ENCODE measurements at places on chromosomes 5 and 9. TPM values are rescaled to one million over a fixed set of nuclear protein-coding genes. Genes with fewer than 3 reads are reported as not detected.

DNA sequence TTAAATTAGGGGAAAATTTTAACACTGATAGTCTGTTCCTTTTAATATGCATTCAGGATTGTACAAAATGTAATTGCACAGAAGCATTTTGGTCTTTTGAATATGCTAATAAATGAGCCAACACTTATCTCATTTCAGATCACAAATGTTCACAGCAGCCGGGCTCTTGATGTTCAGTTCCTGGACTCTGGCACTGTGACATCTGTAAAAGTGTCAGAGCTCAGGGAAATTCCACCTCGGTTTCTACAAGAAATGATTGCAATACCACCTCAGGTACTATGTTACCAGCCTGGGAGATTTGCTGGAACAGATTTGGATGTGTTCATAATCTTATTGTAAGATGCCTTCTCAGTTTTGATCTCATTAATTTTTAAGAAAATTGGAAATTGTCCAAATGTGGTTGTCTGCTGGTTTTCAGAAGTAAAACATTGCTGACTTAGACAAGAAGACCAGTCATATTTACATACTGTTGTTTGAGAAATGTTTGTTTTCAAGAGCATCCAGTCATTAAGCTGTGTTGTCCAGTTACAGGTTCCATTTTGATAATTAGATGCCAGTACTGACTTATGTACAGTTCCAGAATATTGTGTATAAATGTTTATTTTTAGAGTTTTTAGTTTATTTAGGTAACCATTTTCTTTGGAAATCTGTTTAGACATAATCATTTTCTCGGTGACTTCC, 23.0 kb upstream of the TMOD1 start:
- peak; percentile 38 for DNase-seq

DNA sequence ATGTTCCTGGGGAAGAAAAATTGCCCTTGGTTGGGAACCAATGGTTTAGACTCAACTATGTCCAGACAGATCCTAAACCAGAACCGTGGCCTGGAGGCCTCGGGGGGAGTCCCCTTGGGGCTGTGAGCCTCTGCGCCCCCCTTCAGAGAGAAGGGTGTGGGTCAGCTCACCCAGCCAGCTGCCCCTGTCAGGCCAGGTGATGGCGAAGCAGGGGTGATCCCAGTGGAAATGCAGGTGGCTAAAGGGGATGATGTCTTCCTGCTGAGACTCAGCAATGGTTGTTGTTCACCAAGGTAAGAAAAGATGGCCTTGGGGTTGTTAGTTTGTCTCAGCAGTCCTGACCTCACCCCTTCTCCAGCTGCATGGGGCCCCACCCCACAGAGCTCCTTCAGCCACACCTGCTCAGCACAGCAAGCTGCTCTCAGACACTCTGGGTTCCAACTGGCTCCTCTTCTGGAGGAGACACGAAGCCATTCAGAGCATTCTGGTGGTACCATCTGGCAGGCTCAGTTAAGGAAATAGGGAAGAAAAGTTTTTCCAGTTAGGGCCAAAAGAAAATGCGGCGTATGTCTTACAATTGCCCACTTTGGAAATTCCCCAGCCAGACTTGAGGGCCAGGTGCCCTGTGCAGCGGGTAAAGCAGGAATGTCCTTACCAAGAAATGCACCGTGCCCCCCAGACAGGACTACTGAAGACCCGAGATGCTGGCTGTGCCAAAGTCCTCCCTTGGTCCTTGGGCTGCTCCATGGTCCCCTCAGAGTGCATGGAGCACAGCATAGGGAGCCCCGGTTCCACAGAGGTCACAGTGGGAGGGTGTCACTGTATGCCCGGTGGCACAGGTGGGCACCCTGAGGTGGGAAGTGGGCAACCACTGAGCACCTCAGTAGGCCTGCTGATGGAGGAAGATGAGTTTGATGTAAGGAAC, 90.2 kb downstream of the NSUN2 start:
- DNase-seq, result no peak

DNA sequence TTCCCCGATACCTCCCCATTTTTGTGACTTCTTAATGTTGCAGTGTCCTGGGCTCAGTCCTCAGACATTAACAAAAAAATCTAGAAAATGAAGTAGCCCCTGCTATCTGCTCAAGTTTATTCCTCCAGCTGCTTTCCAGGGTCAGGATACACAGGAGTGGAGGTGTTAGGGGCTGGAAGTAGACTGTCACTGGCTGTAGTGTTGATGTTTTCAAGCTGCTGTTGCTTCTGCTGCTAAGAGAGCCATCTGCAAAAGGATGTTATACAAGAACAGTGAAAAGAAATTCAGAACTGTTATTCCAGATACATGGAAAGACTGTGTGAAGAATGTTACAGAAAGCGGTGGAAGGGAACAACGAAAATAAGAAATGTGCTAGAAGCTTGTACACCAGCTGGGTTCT, 10.7 kb downstream of the CD14 start:
- DNase-seq, result no peak

The NXNL2 gene
- total RNA-seq, result not detected

DNA sequence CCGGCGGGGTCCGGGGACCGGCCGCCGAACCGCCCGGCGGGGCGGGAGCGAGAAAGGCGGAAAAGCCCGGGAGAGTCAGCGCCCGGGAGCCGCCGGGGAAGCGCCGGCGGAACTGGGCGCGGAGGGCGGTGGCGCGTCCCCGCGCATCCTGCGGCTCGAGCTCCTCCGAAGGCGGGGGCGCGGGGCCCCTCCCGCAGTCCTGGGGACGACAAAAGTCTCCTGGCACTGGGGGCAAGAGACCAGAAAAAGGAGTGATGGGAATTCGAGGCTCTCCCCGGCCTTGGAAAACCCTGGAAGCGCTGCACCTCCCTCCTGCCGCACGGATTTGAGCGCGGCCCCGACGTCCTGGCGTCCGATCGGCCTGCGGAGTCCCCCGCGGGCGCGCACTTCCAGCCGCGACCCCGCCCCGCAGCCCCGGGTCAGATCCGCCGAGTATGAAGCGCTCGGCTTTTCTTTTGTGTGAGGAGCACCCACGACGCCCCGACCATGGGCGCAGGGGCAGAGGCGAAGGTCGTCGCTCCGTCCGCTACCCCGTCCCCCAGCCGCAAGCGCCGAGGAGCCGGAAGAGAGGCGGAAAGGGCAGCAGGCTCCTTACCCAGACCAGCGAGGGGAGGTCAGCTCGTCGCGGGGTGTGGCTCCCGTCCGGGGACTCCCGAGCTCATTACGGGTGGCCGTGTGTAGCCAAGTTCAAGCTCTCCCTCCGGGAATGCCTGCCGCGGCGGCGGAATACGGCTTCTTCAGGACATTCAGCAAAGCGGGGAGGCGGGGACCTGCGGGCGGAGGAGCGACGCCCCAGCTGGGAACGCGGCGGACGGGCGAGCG, at the start of gene EPB41L4A:
Gene EPB41L4A (minus strand): TSS at position 114 of the 822 bp plus-strand sequence. CDS start 238 bp downstream, outside the sequence.
- DNase-seq, result no peak

DNA sequence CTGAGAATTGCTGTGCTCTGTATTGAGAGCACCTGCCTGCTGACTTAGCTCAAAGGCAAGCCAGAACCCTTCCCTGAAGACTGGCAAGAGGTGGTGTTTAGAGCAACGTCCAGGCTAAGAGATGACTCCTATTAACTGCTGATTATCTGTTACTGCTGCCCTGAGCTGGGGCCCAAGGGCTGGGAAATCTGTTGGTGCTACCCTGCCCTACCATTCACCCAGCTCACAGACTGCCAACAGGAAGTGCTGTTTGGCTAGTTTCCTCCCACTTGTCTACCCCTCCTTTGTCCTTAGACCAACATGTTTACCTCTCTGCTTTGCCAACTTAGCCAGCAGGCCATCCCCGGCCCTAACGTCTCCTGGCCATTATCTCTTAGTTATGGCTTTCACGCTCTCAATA, 6.9 kb downstream of the RAB24 start:
- DNase-seq, result no peak

DNA sequence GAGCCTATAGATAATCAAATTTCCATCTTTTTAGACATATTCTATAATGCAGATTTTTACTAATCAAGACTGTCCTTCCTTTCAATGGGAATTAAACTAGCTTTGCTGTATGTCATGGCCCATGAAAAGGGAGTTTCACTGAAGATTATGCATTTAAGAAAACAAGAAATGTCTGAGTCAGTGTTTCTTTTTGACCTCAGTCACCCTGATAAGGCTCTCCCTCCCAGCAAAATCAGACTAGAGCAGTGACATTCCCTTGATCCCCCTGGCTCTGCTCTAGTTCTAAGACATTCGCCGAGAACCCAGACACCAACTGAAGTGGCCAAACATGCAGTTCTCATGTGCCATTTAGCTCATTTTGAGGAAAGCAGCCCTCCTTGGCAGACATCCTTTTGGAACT, 442.0 kb downstream of the ACTL7B start:
- DNase-seq, result no peak

All from HepG2 (cell line).